ENCODE measurements at places on chromosomes 3 and 15.

DNA sequence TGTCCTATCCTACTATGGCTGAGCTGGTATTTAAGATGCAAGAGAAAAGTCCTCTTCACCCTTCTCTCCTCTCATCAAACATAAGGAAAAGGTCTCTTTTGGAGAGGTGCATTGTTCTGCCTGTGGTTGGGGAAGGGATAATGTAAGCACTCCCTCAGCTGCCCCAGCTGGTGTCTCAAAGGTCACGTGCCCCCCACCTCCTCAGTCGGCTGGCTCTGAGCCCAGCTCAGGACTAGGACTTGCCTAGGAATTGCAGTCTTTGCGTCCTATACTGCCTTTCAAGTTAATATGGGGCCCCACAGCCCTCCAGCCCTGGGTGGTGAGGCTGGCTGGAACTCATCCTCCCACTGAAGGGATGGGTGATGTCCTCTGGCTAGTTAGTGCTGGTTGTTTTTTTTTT lies 29.7 kb downstream of the OR4F15 start:
- DNase-seq: no peak

GRCh38 chr15:66294157-66294931 lies 976 bp downstream of the DIS3L start:
- DNase-seq: peak; percentile 87

DNA sequence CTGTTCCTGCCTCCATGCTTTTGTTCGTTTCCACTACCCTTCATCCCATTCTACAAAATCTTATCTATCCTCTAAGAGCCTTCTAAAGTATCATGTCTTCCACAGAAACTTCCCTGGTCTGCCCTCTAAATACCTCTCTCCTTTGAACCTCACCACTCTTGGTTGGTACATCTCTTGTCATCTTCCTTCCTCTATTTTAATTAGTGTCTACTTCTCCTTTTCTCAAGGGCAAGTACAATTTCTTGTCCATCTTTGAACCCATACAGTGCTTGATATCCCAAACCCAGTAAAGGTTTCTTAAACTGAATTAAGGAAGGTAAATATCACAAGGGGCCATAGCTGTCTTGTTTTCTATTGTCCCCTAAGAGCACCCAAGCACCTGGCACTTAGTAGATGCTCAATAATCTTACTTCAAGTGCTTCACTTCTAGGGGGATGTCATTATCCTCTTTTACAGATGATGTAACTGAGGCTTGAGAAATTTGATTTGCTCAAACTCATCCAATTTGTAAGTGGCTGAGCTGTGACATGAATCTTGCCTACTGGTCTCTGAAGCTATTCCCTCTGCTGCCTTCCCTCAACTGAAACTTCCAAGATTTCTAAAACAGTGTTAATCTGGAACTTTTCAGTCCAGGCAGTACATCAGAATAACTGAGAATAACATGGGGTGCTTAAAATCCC lies 2.6 kb upstream of the DAPK2 start:
- DNase-seq: peak; percentile 84

DNA sequence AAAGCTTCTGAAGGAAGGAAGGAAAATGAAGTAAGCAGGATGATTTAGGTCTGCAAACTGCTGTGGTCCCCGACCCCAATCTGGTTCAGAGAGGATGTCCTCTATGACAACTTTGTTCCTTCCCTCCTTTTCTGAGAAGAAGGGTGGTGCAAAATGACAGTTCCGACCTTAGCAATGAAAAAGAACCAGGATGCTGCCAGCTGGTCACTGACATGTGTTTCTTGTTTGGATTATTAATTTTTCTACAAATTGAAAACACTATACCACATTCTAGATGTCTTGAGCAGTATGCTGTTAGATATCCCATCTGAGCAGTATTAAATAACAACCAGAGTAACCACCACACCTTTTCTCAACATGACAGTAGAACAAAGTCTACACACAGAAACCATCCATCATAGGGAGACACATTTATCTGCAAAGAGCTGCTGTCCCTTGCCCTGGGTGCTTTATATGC lies 27.5 kb downstream of the CDCP1 start:
- no peak for DNase-seq

DNA sequence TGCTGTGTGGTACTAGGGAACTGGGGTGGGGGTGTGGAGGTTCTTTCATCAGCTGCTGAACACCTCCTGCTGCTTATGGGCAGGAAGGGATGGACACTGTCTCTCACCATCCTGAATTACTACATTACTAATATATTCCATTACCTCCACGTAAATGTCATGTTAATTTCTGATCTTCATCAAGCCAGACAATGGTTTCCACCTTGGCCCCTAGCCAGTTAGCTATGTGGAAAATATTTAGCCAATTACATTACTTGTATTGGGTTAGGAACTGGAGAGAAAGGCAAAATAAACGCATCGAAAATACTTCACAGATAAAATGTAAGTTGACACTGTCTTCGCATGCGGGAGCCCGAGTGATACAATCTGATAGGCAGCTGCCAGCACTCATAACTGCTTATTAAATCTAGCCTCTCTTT lies 95.1 kb downstream of the FOXP1 start:
- DNase-seq: no peak

GRCh38 chr3:79973917-79974595 lies 206.3 kb upstream of the ROBO1 start:
- DNase-seq: no peak

DNA sequence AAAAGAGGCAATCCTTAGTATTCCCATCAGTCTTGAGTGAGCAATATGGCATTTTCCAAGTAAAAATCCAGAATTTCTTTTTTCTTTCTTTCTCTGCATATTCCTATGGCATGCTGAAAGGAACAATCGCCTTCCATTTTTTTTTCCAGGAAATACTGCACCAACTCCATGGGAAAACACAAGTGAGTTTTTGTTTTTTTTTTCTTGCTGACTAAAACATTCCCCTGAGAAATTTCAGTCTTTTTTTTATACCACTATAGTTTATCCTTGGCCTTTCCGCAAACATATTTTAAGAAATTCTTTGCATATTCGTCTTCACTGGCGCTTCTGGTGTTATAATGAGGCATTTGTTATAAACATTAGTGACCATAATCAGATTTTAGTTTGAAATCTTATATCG lies 429.6 kb upstream of the MDFIC2 start:
- DNase-seq: no peak

DNA sequence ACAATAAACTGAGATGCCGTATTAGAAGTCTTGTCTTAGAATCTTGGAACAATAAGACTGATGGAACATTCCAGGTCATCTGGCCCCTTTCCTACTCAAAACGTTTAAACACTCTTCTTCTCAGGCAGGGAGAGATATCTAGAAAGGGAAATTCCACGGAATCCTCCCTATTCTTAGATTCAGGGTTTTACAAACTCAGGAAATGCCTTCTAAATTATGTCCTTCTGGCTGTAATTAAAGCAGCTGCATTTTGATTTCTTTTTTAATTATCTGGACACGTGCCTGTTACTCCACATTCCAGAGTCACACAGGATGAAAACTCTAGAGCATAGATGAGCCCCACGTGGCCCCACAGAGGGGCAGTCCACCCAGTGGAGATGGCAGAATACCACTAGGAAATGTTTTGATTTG lies 41.5 kb upstream of the MTMR10 start:
- no peak for DNase-seq

- no peak for DNase-seq
Measured at GRCh38 chr3:114746502-114746901, 400.6 kb downstream of the ZBTB20 start.

DNA sequence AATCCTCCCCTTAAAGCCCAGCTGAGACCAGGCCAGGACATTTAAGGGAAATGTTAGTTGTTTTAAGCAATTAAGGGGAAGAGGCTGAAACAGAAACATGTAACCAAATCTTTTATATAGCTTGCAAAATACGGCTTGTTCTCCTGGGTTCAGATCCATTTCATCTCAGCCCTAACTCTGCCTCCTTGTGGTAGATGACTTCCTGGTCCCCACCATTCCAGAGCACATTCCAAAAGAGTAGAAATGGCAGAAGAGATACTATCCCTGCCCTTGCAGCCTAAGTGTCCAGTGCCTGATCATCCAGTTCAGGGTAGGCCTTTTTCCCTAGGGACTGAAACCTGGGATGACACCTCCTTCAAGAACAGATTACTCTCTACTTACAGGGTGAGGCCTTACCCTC lies 266.2 kb upstream of the VEPH1 start:
- no peak for DNase-seq

DNA sequence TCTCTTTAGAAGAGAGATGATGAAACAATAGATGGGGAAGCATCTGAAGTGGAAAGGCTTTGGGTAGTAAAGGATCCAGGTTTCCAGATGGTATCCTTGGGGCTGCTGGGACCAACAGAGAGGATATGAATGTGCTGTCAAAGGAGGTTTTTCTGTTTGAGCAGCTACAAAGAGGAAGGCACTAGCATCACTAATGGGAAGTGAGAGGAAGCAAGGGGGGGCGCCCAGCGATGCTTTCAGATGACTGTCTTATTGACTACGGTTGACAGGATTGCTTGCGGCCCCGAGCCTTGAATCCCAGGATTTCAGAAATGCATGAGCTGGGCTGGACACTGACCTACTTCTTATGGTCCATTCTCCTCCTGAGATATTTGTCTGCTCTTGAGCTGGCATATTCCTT lies 103.8 kb upstream of the GALNT15 start:
- no peak for DNase-seq

DNA sequence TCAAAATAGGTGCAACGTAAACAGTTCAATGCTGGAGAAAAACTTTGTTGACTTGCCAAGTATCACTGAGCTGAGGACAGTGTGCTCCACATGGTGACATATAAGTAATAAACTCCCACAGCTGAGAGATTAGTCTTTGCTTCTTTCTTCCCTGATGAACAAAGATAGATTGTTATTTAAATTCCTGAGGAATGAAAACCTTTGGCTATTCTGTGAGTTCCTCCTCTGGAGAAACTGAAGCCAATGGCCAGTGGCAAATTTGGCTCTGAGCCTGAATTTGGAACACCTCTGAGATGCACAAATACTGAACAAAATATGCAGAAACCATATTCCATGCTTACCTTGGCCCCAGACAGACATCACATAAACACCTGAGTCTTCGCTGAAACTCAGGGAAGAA lies 63.3 kb downstream of the RPL22L1 start:
- DNase-seq: no peak

DNA sequence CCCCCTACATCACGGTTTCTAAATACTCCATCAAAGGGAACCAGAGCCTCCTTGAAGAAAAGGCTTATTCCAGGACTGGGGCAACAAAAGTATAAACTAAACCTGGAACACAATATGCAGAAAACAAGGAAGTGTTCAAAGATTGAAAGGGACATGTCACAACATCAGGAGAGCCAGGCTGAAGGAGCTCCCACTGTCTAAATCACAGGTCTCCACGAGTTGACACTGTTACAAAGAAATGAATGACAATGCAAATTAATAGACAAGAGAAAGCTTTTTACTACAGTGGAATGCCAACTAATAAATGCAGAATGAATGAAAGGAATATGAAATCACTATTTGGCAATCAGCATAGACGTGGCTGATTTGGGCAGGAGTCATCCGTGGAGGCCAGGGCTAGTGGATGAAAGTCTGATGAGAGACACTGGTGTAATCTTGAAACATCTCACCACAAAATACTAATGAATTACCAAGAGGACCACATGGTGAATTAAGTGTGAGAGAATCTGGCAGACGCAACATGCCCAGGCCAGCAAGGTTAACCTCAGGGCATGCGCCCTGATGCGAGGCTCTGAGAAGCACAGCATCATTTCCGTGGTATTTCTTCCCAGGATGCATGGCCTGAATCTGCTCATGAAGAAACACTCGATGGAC lies 123.8 kb upstream of the TJP1 start:
- DNase-seq: no peak

GRCh38 chr15:100901702-100902435 lies 17.3 kb upstream of the LRRK1 start:
- DNase-seq: no peak

- DNase-seq: peak; percentile 0
Measured at GRCh38 chr3:140770977-140771667, 93.3 kb downstream of the TRIM42 start.

- no peak for DNase-seq
Measured at GRCh38 chr15:39595338-39596221, 14.7 kb downstream of the THBS1 start.

DNA sequence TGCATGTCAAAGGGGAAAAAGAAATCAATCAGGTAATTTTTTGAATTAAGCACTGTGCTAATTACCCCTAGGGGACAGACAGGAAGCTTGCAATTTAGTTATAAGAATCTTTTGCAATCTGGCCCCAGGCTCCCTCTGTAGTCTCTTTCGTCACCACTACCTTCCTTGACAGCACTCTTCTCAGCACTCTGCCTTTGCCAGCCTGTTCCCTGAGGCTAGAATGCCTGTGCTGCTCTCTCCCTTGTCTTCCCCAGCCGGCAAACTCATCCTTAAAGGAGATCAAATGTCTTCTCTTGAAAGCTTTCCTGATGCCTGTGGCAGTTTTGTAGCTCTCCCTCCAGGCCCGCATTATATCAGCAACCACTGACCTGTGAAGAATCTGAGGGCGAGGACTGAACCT lies 32.4 kb upstream of the PRTG start:
- DNase-seq: no peak

DNA sequence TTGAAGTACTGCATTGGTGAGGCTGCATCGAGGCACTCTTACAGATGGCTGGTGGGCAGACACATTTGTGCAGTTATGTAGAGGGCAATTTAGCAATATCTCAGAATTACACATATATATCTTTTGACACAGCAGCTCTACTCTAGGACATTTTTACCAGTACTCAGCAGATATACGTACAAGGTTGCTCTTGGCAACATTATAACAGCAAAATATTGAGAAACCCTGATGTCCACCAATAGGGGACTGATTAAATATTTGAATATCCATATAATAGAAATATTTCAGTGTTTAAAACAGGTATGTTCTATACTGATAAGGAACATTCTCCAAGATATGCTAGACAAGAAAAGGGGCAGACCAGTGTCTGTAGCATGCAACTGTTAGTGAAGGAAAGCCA lies 7.9 kb upstream of the FBXO22 start:
- no peak for DNase-seq

DNA sequence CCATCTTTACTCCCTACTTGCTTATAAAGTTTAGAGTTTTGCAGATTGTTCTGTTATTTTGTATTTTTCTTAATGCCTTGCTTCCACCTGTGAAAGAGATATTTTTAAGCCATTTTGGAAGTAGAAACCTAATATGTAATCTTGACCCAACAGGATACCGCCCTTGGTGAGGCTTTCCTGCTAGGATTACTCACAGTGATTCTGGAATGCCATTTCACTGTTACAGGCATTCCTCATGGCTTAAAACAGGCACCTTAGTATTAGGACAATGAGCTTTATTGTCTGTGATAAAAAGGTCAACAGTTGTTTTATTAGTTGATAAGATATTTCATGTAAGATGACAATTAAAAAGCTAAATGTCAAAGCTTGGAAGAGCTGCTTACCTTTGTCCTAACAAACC lies 58.2 kb downstream of the PHLDB2 start:
- no peak for DNase-seq

DNA sequence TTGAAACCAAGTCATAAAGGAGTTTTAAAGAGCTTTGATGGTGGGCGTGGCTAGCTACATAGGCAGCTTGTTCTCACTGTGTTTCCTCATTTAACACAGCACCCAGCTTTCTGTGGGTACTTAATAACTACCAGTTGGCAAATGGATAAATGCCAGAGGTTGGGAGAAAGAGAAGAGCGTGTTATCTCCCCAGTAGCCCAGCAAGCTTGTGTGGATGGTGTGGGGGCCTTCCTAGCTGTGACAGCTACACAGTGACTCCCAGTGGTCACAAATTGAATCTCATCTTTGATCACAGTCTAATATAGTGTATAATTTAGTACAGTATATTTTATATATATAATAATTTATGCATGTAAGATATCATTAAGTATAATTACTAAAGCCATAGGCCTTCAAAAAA lies 984.1 kb downstream of the EPHA3 start:
- DNase-seq: peak; percentile 17

Data from KBM-7 (cell line).